CD4-positive, alpha-beta T cell treated with Interferon gamma for 1 hour (primary cell): ENCODE measurements at places on chromosomes 16 and 17.

DNA sequence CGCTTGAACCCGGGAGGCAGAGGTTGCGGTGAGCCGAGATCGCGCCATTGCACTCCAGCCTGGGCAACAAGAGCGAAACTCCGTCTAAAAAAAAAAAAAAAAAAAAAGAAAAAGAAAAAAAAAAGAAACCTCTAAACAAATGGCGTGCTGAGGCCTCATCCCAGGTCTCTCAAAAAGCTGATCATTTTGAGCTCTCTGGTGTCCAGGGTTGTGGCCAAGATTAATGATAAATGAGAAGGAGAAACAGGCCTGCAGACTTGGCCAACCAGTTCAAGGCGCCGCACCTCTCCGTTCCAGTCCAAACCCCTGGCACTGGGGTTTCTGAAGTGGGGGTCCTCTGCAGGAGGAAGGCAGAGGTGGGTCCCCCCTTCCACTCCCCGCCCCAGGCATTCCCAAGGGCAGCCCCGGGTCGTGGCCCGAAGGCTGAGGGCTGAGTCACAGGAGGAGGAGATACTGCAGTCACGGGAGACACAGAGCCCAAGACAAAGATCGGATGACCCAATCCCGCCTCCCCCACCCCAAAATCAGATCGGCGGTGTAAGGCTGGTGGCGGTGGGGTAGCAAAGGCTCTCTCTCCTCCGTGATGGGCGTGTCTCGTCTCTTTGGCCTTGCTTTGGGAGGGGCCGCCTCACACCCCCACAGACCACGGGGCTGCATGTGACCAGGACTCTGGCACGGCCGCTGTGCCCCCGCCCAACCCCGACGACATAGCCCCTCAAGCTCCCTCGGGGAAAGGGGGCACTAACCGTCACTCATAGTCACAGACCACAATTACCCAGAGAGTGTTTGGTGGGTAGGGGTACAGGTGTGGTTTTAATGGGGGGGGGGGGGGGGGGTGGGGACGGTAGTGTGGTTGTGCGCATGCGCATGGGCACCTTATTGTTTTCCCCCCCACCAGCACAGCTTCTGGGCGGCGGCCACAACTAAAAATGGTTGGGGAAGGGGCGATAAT, 1.1 kb downstream of the VAT1 start:
- peak; percentile 39 for DNase-seq

DNA sequence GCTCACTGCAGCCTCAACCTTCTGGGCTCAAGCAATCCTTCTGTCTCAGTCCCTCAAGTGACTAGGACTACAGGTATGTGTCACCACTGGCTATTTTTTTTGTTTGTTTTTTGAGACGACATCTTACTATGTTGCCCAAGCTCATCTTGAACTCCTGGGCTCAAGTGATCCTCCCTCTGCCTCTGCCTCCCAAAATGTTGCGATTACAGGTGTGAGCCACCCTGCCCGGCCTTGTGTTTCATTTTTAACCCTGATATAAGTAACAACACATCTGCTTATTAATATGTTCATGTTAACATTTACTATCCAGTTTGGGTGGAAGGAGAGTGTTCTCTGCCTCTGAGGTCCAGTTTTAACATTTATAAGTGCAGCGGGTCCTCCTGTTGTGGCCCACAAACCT, 3.1 kb downstream of the FAM20A start:
- no peak for DNase-seq

- no peak for DNase-seq
These were observed 21.3 kb upstream of the RPL38 start for GRCh38 chr17:74182041-74182723.

- DNase-seq: no peak
These were observed 22.0 kb upstream of the USP10 start for GRCh38 chr16:84677849-84678248.

- peak; percentile 35 for DNase-seq
These were observed 11.6 kb downstream of the FBXL19 start for GRCh38 chr16:30934827-30935557.

DNA sequence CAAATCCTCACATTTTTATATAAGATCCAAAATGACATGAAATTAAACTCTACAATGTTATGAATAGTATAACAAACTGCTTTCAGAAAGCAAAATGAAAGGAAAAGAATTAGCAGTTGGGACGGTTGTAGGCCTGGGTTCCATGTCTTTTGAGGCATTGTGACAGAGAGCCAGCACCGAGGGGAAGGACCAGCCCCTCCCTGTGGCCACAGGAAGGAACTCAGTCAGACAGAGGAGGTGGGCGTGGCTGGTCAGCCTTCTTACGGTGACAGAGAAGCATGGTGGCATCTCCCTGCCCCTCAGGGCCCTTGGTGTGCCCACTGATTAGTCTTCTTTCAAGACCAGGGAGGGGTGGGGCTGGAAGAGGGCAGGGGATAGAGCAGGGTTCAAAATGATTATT, 5.7 kb downstream of the ZNF319 start:
- peak; percentile 65 for DNase-seq

GRCh38 chr17:81031566-81032550, 3.1 kb upstream of the BAIAP2 start:
- DNase-seq: no peak

DNA sequence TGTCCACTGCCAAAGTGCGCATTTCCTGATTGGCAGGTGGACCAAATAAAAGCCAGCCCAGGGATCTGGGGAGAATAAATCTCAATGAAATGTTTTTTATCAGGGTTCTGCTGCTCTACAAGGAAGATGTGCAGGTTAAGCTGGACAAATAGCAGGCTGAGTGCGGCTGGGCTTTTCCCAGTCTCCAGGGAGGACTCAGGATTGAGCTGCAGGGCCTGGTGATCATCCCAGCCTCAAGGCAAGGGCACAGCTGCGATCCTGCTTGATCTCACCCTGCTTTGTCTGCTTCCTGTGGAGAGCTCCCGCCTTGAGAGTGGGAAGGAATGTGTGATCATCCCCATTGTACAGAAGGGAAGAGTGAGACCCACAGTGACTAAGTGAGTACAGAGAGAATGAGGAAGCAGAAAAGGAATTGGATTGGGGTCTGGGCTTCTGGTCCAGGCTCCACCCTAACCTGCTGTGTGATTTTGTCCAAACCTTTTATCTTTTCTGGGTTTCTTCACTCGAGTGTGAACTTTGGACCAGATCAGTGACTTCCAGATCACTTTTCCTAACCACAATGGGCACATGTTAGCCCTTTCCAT, 75.3 kb upstream of the CRHR1 start:
- no peak for DNase-seq

DNA sequence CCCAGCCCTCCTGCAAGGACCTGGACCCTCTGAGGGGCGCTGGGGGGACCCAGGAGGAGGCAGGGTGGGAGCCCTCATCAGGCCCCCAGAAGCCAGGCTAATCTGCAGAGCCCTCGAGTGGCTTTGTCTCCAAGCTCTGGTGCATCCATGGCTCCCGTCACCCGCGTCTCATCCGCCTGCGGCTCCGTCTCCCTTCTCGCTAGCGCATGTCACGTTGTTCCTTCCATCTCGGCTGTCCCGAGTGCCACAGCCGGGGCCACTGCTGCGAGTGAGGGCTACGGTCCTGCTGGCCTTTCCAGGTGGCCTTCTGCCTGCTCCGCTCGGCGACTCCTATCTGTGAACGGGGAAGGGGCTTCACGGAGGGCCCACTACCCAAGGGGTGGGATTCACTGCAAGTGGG, 53.6 kb downstream of the ZFPM1 start:
- no peak for DNase-seq

DNA sequence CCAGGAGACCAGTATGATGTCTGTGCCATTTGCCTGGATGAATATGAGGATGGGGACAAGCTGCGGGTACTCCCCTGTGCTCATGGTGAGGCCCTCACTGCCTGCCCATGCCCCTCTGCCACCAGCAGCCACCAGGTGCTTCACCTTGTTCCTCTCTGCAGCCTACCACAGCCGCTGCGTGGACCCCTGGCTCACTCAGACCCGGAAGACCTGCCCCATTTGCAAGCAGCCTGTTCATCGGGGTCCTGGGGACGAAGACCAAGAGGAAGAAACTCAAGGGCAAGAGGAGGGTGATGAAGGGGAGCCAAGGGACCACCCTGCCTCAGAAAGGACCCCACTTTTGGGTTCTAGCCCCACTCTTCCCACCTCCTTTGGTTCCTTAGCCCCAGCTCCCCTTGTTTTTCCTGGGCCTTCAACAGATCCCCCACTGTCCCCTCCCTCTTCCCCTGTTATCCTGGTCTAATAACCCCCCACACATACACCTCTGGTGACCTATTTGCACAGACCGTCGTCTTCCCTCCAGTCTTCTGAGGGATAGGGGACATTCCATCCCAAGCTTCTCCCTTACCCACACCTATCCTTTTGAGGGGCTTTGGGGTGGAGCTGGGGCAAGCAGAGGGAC, 3.7 kb downstream of the PFN1 start:
- no peak for DNase-seq

DNA sequence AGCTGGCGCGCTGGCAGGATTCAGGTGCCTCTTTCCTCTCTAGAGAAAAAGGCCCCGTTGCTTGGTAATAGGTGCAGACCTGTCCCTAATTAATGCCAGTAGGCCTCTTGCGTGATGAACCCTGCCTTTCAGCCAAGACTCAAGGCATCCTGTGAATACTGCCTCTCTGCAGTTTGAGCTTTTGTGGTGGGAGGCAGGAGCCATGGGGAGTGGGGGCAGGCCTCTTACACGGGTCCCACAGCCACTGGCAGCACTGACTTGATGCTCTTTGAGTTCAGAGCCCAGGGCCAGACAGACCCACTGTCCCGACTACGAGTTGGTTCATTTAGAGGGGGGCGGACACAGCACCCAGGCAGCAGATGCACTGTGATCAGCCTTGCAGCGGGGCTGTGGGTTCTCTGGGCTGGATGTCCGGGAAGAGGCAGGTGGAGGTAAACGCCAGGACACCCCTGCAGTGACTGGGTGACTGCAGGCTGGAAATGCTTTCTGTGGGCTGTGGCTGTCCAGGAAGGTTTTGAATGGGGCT, 237.0 kb downstream of the SEC14L1 start:
- DNase-seq: no peak

DNA sequence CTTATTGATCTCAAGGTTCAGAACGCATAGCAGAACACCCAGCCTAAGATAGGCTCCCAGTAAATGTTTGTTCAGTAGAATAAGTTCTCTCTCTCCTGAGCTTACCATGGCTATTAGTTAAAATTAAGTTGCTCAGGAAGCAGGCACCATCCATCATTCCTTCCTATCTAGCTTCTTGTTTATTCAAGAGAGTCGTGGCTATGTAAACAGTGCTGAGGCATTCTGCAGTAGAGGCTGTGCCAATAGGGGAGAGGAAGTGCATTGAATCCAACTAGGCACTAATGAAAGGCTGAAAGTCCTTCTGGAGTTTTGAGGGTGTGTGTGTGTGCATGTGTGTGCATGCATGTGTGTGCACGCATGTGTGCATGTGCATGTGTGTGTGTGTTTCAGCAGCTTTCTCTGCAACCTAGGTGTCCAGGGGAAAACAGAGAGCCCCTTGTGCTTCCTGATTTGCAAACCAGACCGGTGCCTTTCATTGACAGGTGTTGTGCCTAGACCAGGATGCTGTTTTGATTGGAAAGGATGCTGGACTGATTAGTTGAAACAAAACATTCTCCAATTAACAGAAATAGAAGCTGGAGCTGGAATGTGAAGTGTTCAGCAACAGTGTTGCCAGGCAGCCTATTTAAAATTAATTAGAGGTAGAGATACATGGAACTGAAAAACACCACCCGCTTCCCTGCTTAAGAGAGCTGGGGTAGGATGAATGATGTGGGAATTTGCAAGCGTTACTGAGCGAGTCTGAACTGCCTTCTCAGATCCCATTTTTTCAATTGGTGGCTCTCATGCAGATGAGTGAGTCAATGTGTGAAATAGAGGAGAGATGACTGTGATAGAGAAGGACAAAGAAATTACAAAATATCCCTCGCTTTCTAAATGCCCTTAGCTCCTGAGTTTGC, 103.3 kb upstream of the CLEC3A start:
- no peak for DNase-seq

GRCh38 chr16:84404936-84405639, 36.8 kb downstream of the ATP2C2 start:
- DNase-seq: no peak

- DNase-seq: no peak
These were observed 399.9 kb downstream of the WWOX start for GRCh38 chr16:78499399-78499798.

DNA sequence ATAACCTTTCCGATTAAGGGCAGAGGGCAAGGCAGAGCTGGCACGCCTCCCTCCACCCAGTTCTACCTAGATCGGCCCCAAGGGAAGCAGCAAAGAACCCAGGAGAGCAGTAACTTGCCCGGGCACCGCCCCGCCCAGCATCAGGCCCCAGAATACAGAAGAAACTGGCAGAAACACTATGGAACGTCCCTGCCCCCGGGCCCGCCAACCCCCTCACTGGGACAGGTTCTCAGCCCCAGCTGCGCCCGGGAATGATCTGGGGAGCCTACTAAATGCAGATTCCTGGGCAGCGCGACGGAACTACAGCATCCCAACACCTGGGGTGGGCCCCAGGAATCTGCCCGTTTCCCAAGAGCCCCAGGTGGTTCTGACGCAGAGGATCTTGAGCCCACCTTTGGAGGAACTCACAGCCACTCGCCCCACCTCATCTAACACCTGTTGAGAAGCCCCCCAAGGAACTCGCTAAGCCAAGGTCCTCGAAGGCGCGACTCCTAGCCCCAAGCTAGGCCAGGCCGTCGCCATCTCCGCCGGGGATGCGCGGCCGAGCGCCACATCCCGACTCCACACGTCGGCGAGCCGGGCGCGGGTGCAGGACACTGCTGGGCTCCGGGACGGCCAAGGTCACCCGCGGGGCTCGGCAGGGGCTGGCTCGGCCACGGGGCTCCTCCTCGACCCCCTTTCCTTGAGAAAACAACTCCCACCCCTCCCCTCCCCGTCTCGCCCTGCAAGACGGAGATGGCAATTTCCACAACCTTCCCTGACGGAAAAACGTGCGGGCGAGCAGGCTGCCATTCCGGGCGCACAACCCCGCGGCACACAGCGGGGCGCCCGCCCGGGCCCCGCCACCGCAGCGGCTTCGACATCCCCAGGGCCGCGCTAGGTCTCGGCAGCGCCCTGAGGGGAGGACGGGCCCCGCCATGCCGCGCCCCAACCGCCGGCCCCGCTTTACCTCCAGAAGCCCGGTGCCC, 913 bp downstream of the CDIP1 start:
- no peak for DNase-seq

DNA sequence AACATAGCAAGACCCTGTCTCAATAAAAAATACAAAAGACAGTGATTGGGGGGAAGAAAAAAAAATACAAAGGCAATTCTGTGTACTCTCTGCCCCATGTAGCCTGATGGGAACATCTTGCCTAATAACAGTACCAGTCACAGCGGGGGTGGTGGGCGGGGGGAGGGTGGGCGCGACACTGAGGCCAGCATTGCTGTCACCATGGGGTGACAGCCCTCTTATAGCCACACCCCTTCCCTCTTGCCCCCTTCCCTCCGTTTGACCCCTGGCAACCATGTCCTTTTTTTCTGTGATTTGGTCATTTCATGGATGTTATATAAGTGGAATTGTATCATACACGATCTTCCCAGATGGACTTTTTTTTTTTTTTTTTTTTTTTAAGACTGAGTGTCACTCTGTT, 80.9 kb downstream of the DNAH17 start:
- no peak for DNase-seq

GRCh38 chr17:73644145-73645049, at the start of gene SDK2:
Gene SDK2, minus strand, starts transcription at chr17:73644445. Its CDS starts 357 bp downstream, at chr17:73644088.
- no peak for DNase-seq

- no peak for DNase-seq
These were observed 86.1 kb downstream of the ZFHX3 start for GRCh38 chr16:72961863-72962262.

GRCh38 chr17:66347661-66348514, 45.5 kb downstream of the PRKCA start:
- DNase-seq: no peak
